ENCODE measurements at places on chromosomes 3 and 15. TPM values are rescaled to one million over a fixed set of nuclear protein-coding genes. Genes with fewer than 3 reads are reported as not detected.

- DNase-seq: peak; percentile 47
Measured at GRCh38 chr3:161854232-161854771, 357.7 kb downstream of the OTOL1 start.

- no peak for DNase-seq
Measured at GRCh38 chr3:10025205-10026083, 793 bp upstream of the FANCD2 start.

DNA sequence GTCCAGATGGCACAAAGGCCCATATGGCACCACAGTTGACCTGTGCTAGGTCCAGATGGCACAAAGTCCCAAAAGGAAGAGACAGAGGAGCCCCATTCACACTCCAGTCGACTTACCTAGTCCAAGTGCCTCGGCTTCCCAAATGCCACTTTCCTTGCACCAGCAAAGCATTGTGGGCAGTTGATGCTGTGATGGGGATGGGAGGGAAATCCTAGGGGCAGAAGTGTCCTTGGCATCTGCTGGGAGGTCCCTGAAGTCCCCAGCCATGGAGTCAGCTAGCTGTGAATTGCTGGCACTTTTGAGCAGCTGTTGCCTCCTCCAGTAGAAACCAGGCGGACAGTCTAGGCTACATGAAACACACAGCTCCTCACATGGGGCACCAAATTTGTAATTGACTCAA is 60.3 kb upstream of the SIAH2 start:
- DNase-seq: no peak

- peak; percentile 39 for DNase-seq
Measured at GRCh38 chr3:178567611-178568010, 31.4 kb downstream of the KCNMB2 start.

GRCh38 chr3:122576174-122576940 is 1.1 kb upstream of the PARP15 start:
- DNase-seq: no peak

GRCh38 chr3:76025561-76025960 is 240.2 kb upstream of the ZNF717 start:
- DNase-seq: no peak

- DNase-seq: no peak
Measured at GRCh38 chr15:92958105-92958504, 58.0 kb downstream of the CHD2 start.

DNA sequence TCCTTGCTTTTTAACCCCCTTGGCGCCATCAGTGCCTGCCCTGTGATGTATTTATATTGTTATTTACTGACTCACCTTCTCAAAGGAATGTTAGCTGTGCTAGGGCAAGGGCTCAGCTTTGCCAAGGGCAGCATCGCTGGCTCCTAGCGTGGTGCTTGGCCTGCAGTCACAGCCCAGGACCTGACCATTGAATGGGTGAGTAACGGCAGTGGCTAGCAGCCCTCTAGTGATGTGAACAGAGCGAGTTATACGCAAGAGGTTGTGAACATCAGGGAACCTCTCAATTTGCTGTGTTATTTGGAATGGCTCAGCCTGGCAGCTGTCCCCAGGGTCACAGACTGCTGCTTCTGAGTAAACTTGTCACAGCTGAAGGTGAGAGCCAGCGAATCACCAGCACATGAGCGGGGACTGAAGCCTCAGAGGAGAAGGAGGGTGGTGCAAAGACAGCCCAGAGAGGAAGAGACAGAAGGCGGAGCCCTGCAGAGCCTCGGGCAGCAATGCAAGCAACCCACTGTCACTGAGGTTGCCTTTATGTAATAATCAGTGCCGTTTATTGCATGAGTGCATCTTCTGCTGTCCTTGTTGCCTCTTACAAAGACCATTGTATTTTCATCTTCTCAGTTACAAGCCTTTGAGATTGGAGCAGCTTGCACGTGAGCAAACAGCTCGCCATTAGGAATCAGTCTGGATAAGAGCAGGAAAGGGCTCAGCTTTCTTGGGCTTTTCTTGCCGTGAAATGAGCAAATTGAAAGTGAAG is 158.3 kb downstream of the SLCO3A1 start:
- DNase-seq: no peak

CGNL1 gene
- total RNA-seq: 0.43 TPM

DYNLT2B gene
- 7.1 TPM for total RNA-seq

DNA sequence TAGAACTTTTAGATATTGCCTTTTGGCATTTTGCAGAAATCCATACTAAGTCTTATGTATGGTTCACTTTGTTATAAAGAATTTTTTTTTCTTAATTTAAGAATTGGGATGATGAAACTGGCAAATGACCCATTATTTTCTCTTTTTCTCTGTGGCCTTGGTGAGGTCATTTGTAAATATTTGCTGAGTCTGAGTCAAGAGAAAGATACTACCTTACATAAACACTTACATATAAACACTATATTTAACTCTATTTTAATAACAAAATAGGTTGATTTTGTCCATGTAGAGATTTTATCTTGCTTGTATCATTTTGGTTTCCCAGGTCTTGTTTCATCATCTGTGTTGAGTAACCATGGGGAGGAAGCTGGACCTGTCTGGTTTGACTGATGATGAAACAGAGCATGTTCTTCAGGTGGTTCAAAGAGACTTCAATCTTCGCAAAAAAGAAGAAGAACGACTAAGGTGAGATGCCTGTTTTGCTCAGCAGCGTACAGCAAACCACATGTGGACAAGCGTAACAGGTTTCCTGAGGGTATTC is 91.1 kb downstream of the MYRIP start:
- DNase-seq: no peak

- DNase-seq: peak; percentile 51
Measured at GRCh38 chr3:56851966-56852884, 50.5 kb upstream of the ARHGEF3 start.

GRCh38 chr3:128322030-128323022 is 144.4 kb downstream of the DNAJB8 start:
- DNase-seq: peak; percentile 54

DNA sequence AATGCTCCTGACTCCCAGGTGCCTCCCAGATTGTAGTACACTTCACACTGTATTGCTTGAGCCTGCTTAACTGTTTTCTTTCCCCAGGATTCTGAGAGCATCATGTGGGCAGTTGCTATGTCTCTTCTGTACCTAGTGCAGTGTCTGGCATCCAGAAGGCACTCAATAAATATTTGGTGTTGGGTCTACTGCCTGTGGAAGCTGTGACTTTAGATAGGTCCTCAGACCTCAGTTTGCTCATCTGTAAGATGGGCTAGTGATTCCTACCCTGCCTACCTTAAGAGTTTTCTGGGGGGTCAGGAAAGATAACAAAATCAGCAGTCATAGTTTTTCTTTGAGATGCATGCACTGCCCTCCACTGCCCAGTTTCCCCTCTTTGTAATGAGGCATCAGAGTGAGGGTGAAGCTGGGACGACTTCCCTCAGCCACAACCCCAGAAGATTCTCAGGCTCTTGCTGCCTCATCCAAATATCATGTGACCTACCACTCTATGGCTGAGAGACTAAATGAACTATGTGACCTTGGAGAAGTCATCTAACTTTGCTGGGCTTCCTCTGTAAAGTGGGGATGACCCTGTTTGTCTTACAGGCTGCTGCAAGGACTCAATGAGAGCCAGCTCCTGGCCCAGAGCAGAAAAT is 50.4 kb downstream of the ATP2B2 start:
- no peak for DNase-seq

- DNase-seq: no peak
Measured at GRCh38 chr15:51935466-51936104, 36.0 kb downstream of the LEO1 start.

LINGO1 gene
- not detected for total RNA-seq

GRCh38 chr3:98563661-98564281 is 29.6 kb downstream of the CPOX start:
- DNase-seq: peak; percentile 84

- DNase-seq: no peak
Measured at GRCh38 chr3:189133768-189134167, 38.0 kb upstream of the TPRG1 start.

MTHFS gene
- total RNA-seq: 9.7 TPM
